ENCODE measurements at places on chromosomes 4 and X.

GRCh38 chr4:53228036-53228435 is 137.8 kb downstream of the SCFD2 start:
- DNase-seq = no peak

GRCh38 chrX:78650906-78651437 is 8.2 kb downstream of the RTL3 start:
- DNase-seq = no peak

- no peak for DNase-seq
Observed at GRCh38 chrX:147891896-147892295, 19.8 kb upstream of the FMR1 start.

DNA sequence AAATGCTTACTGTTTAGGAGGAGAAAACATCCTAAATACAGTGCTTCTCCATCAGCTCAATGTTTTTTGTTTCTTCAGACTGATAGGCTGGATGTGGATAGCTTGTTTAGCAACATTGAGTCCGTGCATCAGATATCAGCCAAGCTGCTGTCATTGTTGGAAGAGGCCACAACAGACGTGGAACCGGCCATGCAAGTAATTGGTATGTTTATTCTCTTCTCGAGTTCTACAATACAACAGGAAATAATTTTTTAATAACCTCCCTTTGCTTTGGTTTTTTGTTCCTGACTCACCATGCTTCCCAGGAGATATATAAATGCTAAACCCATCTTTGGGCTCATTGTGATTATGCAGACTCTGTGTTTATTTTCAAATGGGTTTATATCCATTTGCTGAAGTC is 60.9 kb downstream of the ARHGEF38 start:
- DNase-seq = no peak

- no peak for DNase-seq
Observed at GRCh38 chrX:107050195-107050709, 50.2 kb upstream of the MORC4 start.

GRCh38 chr4:6420036-6420435 is 52.4 kb downstream of the PPP2R2C start:
- DNase-seq = no peak

DNA sequence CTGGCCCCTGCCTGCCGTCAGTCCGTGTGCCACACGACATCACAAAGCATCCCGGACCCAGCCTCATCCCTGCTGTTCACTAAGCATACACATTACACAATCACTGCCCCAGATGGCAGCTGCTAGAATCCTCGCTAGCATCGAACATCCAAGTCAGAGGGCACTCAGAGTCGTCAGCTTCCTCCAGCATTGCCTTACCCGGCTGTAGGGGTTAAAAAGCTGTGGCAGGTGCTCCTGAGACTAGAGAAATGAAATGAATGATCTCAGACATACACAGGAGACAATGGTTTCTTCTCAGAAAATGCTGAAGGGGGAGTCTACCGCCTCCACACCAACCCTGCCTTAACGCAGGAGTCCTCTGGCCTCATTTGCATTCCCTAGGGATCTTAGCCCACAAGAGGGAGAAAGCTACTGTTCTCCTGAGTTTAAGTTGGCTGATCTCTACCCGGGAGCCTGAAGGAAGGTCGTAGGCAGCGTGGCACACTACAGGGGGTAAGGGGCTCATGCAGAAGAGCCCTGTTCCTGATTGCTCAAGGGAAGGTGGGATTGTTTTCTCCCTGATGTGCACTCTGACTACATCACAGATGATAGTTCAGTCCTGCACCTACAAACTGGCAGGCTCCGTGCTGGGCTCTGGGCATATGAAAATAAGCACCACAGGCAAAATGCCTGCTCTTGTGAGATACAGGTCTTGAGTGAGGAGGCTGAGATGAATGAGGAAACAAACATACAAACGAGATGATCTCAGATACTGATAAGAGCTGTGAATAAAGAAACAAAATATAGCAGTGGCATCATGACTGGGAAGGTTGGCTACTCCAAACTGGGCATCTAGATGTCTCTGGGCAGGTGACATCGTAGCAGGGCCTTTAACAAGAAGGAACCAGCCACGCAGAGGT is 2.6 kb upstream of the KIAA0232 start:
- DNase-seq = no peak

- no peak for DNase-seq
Observed at GRCh38 chr4:138591808-138592207, 349.7 kb upstream of the SLC7A11 start.

DNA sequence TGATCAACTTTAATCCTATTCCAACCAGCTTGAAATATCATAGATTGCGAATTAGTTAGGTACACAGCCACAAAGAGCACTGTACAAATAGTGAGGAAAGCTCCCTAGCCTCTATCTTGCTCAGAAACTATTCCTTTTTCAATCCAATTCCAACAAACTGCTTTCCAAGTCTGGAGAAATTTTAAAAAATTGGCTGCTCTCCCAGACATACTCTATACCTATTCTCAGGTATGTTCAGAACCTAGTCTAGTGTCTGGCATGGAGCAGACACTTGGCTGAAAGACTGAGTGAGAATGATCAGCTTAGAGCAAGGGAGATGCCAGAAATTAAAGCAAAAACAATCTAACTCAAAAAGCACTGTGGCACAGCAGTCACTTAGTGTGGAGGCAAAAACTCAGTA is 105.9 kb downstream of the SLC10A7 start:
- DNase-seq = no peak

DNA sequence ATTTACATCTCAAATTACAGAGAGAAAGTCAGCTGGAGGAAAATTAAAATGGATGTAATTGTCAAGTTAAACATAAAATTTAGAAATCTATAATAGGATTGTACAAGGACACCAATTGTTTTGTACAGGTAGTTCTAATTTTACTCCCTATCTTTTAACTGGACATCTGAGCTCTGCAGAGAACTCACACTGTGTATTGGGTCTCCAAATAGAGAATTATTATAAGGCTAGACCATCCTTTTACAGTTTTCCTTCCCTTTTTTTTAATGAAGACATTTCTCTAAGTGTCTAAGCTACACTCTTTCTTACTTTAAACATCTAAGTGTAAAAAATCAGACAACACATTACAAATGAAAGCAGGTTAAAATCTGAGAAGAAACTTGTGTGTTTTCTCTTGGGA is 78.4 kb upstream of the GC start:
- DNase-seq = no peak

DNA sequence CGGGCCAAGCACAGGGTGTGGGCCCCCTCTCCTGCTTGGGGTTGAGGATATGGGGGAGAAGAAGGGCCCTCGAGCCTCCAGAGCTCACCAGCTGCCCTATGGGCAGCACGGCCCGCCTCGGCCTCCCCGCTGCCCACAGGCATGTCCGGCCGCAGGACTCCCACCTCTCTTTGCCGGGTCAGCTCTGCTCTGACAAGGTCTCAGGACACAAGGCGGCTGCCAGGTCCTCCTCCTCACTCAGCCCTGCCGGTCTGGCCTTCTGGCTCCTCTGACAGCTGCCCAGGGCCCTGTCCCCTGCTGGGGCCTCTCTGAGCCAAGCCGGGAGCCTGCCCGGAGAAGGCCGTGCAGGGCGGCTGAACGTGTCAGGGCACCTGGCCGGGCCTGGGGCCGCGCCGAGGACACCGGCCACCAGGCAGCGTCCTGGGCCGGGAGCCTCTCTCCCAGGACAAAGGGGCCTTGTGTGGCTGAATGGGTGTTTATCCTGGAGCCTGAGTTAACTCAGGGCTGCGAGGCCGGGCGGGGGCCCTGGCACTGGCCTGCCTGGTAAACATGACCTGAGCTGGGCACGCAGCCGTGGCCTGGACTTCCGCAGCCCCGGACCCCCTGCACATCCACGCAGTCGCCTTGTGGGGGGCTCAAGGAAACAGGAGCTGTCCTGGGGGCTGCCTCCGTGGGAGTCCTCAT is 25.7 kb downstream of the TACC3 start:
- DNase-seq = no peak

GRCh38 chrX:9614016-9614415 is 149.2 kb downstream of the TBL1X start:
- no peak for DNase-seq

DNA sequence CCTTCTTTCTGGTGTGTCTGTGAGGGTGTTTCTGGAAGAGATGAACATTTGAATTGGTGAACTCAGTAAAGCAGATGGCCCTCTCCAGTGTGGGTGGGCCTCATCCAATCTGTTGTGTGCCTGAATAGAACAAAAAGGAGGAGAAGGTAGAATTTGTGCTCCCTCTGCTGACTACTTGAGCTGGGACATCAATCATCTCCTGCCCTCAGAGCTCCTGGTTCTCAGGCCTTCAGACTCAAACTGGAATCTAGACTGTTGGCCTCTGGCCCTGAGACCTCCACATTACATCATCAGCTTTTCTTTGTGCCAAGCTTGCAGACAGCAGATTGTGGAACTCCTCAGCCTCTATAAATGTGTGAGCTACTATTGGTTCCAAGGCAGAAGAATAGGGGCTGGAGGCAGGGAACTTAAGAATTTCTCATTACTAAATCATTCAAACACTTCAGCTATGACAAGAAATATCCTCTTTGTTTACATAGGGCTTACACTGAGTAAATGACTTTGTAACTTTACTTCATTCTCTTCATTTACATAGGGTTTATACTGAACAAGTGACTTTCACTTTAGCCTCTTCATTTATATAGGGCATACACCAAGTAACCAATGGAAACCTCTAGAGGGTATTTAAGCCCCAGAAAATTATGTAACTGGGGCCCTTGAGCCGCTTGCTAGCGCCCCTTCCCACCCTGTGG is 86.9 kb upstream of the NWD2 start:
- no peak for DNase-seq

GRCh38 chrX:110188701-110189558 is 129.0 kb downstream of the AMMECR1 start:
- DNase-seq = no peak

GRCh38 chr4:130753926-130754325 is 1658.0 kb downstream of the C4orf33 start:
- DNase-seq = no peak

- DNase-seq = peak; percentile 76
Observed at GRCh38 chrX:1581132-1581531, 10.3 kb upstream of the AKAP17A start.

GRCh38 chrX:140391313-140391712 is 113.6 kb downstream of the SOX3 start:
- no peak for DNase-seq

DNA sequence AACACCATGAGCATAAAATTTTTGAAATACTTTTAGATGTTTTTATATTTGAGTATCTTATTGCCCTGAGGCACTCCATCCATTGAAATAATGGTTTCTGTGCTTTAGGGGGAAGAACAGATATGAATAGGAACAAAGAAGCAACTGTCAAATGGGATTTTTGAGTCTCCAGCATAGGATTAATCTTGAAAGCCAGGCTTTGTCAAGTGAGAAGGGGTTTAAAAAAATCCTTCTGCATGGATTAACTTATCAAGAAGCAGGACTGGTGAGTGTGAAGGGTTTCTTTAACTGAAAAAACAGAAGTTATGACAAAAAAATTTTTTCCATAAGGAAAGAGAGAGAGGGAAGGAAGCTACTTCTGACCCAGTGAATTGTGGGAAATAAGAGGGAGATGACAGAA is 7.6 kb upstream of the NUDT9 start:
- DNase-seq = no peak

DNA sequence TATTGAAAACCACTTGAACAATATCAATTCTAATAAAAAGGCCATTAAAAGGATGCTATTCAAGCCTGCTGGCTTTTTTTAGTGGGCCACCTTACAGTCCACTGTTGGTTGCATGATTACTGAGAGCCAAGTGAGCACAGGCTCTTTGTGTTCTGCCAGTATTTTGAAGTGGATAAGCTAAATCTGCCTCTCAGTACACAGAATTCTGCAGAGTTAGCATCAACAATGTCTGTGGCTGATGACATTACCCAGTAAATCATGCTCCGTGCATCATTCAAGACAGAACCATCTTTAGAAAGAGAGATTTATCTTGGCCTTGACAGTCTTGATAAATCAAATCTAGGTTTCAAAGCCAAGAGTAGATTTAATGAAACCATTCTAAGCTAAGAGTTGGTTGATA is 119.0 kb upstream of the GNPDA2 start:
- no peak for DNase-seq

- DNase-seq = no peak
Observed at GRCh38 chrX:72396117-72396516, 90.4 kb upstream of the CITED1 start.

DNA sequence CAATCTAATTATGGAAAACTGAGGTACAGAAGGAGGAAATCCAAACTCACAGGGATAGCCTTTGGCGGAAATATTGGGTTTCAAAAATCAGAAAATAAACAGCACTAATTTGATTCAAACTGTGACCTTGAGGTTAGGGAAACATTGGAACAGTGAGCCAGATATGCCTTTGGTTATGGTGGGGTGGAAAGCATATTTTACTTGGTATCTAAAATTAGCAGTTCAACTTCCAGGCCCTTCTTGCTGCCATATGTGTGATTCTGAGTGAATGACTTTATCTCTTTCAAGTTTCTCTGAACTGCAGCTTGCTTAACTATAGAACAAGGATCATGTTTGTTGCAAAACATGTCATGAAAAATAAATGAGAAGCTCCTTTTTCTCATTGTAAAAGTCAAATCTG is 240.9 kb upstream of the VEGFC start:
- DNase-seq = no peak

DNA sequence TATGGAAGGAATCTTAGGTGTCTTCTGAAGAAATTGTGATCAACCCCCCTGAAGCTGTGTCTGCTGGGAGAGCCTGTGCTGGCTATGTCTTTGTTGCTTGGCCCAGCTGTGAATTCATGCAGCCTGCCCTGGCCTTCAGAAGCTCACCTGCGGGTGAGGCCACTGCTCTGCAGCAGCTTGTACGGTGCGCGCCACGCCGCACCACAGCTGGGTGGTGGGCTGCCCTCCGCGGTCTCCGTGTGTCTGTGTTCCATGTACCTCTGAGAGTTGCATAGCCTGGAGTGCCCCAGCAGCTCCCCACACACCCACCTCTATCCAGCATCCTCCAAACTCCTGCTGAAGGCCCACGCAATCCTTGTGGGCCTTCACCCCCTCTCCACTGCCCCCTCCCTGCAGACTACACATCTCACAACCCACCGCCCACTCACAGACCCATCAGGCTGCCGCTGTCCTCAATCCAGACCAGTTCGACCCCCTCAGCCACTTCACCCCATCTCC is 65.6 kb downstream of the ENPP6 start:
- no peak for DNase-seq

DNA sequence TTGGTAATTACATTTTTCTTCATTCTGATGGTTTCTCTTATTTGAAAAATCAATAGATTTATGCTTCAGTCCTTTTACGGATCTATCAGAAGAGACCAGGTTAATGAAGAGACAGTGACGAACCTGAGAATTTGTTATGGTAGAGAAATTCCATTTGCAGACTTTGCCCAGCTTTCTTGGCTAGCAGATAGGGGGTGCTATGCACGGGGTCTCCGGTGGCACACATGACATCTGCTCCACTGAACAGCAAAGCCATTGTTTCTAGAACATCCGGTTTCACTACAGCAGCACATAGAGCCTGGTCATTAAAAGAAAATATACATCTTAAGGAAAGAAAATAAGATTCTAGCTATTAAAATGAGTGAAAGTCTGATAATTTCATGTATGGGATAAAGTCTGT is 85.1 kb downstream of the ARAP2 start:
- DNase-seq = no peak

Data from central memory CD8-positive, alpha-beta T cell (primary cell).